ENCODE measurements at places on chromosomes 4 and X.

GRCh38 chr4:112083587-112084347 is 61.5 kb upstream of the FAM241A start:
- DNase-seq: no peak

- DNase-seq: no peak
These were observed 42.2 kb downstream of the GABRG1 start for GRCh38 chr4:46081674-46082073.

DNA sequence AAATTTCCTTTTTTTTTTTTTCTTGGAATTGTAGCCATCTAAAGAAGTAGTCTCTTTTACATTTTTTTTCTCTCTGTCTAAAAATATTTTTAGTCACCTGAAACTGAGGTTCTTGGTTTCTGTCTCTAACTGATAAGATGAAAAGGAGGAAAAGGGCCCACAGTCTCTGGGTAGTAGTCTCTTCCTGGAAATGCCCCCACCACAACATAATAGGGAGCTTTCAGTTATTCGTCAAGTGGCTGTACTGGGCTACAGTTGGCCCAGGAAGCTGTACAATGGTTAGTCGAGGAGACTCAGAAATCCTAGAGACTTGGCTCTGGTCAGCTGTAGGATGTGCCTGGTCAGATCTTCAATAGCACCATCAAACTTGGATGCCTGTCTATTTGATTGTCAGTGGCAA is 163.4 kb downstream of the ACTRT1 start:
- DNase-seq: no peak

GRCh38 chrX:130702867-130703707 is 199.9 kb downstream of the ENOX2 start:
- no peak for DNase-seq

- peak; percentile 1 for DNase-seq
These were observed 102.1 kb upstream of the TENM3 start for GRCh38 chr4:182141061-182141460.

GRCh38 chr4:82172186-82172585 is 201.6 kb downstream of the HNRNPD start:
- DNase-seq: no peak

DNA sequence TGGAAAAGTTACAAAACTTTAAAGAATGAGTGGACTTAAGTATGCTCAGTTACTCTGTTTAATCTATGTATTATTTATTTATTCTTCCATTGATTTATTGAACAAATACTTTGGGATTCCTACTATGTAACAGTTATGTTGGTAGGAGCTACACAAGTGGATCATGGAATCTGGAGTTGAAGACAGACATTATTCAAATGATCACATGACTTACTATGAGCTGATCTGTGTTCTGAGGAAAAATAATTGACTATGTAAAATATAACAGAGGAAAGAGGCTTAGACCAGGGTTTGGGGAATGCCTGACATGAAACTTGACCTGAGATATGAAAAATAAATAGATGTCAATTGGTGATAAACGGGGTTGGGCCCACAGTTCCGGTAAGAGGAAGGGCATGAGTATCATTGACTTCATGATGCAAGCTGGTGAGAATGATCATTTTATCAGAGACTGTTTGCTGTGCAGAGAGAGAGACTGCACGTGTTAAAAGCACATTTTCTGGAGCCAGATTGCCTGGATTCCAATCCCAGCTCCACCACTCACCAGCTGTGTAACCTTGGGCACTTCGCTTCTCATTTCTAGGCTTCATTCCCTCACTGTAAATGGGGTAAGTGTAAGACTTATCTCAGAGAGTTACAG is 179.0 kb downstream of the SPCS3 start:
- no peak for DNase-seq

GRCh38 chr4:125988464-125988863 is 673.7 kb downstream of the FAT4 start:
- no peak for DNase-seq

- DNase-seq: no peak
These were observed 413.3 kb upstream of the RASGEF1B start for GRCh38 chr4:81884986-81885385.

DNA sequence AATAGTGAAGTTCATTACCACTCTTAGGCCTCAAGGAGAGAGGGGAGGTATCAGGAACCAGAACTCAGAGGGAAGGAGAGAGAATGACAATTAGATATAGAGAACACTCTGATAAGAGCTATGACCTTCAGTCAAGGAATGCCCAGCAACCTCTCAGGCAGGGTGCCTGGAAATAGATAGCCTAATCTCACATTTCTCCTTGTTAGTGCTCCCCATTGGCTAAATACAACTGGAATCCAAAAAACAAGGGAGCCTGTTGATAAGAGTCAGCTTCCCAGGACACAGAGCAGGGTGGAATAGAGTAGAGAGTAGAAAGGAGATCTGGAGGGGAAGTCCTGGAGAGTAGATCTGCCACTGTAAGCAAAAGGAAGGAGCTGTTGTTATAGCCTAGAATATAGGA is 62.1 kb downstream of the DCX start:
- no peak for DNase-seq

DNA sequence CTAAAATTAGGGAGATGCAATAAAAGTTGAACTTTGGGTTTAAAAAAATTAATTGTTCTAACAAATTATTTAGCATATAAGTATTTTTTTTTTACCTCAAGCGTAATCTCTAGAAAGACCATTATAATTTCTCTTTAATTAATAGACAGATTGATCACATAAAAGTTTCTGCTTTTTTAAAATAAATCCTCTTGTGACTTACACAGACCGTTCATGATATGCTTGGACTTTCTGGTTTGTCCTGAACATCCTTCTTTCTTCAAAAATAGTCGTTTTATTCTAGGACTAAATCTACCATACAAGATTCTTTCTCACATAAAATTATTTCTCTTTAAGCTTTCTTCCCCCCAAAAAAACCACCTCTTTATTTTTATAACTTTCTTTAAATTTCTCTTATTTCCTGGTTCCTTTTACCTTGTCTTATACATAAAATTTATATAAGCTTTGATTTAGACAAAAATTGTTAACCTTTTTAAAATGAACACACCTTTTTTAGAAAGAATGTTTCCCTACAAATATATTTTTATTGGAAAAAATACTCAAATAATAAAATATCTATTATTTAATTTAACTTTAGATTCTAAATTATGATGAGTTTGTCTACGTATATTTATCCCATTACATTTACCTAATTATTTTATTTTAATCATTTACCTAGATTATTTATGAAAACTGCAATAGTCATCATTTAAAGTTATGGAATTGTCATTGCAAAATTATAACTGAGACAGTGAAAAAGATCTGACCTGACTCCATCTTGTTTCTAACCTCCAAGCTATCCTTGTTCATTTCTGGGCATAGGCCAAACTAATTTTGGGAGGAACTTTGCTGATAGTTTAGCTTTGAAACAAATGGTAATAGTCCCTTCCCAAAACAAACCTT is 37.6 kb downstream of the PGRMC2 start:
- DNase-seq: no peak

GRCh38 chr4:129146639-129147038 is 50.7 kb downstream of the C4orf33 start:
- no peak for DNase-seq

DNA sequence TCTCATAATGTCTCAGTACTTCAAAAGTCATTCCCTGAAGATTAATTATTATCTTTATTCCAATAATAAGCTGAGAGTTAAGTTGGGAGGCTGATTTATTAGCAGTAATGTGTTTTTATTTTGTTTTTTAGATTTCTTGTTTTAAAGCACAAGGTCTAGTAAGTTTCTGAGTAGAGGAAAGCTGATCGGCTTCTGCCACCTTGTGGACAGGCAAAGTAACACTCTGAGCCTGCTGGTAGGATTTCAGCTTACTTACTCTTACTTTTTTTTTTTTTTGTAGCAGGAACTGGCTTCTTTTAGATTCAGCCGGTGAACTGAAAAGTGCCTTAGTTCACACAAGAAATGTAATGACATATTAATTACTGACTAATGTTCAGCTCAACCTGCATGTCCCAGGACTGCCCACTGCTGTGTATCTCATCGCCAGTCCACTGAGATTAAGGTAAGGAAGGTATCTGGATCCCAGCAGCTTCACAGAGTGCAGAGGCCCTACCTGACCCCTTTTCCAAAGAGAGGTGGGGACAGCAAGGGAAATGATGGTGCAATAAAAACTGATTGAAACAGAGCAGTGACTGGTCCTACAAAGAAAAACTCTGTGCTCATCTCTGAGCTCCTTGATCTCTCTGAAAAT is 126.5 kb downstream of the ADGRA3 start:
- DNase-seq: peak; percentile 46

DNA sequence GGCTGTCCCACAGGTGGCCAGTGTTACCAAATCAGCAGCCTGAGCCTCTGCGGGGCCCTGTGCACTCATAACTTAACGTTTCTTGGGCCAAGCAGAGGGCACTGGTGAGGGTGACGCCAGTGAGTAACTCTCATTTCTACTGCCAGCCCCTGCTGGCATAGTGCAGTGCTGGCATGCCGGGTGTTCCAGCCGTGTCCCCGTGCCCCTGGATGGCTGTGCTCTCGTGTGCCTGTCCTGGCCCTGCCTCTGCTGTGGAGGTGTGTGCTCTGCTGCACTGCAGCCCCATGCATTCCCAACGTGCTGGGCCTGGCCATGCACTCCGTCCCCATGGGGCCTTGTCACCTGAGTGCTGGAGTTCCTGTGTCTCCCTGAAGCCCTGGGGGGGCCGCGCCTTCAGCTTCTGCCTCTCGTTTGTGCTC is 14.7 kb downstream of the TBC1D14 start:
- no peak for DNase-seq

- DNase-seq: no peak
These were observed 628.2 kb upstream of the GRIA3 start for GRCh38 chrX:122555925-122556324.

DNA sequence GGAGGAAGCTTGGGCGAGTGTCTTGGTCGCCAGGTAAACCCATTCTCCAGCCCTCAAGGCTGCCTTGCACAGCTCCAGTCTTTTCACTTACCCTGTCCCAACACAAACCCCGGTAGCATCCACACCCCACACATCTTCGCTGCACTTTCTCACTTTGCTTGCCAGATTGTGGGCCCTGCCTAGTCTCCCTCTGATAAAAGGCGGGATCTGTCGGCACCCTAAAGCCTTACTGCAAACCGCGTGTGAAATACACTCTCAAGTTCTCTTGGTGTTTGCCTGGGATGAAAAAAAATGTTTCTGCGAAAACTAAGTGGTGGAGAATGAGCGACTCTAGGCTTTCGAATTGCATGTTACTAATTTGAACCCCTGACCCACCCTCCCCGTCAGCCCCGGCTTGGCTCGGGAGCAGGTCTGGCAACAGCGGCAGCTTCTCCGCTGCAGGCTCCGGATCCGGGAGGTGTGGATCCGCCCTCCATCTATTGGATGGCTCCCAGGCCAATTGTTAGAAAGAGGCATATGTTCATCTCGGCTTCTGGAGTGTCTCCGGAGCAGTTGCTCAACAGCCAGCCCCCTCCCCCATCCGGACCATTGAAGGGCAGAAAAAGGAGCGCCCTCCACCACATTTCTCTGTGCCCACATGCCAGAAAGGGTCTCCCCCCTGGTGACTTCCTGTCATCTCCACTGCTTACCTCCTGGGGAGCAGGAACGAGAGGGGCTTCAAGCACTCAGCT is 3.0 kb upstream of the CITED1 start:
- peak; percentile 42 for DNase-seq

DNA sequence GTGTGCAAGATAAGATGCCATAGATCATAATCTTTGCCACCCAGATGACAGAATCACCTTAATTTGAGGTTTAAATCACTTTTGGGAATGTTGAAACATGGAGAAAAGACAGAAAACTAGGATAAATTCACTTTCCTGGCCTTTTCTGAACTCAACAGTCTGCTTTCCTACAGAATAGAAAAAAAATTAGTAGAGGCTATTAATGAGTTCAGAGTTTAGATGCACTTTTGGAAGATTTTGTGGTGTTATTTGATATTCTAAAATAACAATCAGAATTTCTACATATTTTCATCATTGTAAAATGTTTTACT is 195.9 kb downstream of the CAMK2D start:
- DNase-seq: no peak

GRCh38 chrX:54413753-54414152 is 26.5 kb upstream of the TSR2 start:
- no peak for DNase-seq

GRCh38 chr4:8192748-8193738 is 6.0 kb upstream of the SH3TC1 start:
- DNase-seq: peak; percentile 21

- no peak for DNase-seq
These were observed 527.7 kb downstream of the ANKRD50 start for GRCh38 chr4:124184792-124185191.

DNA sequence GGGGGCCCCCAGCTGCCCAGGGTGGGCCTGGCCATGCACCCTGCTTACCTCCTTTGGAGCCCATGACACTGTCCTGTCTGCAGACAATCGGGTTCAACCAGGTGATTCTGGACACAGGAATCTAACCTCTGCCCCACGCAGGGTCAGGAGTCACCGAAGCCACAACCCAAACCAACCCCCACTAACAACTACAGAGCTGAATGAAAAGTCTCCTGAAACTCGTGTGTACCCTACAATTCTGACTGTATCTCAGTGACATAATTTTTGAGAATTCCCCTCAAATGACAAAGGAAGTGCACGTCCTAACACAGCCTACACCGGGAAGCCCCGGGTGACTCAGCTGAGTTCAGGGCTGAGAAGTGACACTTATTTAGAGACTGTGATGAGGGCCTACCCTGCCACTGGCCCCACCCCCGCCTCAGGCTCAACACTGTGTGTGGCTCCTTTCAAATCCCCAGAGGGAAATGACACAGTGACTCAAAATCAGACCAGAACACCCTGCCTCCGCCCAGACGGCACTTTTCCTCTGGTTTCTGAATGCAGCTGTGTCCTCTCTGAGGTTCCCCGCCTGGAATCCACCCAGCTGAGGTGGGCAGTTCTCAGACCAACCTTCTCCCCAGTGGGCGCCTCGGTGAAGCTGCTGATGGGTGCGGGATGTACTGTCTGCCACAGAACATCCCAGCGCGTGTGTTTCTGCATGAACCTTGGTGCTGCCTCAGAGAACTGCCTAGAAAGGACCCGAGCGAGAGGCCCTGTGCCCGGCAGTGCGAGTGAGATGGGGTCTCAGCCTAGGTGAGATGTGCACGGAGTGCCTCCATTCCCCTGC is 9.9 kb downstream of the TNIP2 start:
- DNase-seq: peak; percentile 98

DNA sequence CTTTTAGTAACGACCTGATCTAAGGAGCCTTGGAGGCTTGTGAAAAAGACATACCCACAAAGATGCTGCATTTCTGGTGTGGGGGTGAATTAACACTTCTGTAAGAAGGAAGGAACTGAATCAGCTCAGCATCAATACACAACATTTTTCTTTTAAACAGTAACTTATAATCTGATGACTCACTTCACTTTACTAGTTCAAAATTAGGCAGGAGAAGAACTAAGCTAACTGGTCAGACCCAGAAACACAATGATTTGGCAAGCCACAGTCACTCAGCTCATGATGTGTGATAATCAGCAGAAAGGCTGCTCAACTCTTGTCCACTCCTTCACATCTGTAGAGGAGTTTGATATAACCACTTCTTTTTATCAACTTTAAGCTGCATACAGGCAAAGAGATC is 4.6 kb downstream of the MMAA start:
- DNase-seq: no peak
